ENCODE measurements at places on chromosomes 3 and 15.

DNA sequence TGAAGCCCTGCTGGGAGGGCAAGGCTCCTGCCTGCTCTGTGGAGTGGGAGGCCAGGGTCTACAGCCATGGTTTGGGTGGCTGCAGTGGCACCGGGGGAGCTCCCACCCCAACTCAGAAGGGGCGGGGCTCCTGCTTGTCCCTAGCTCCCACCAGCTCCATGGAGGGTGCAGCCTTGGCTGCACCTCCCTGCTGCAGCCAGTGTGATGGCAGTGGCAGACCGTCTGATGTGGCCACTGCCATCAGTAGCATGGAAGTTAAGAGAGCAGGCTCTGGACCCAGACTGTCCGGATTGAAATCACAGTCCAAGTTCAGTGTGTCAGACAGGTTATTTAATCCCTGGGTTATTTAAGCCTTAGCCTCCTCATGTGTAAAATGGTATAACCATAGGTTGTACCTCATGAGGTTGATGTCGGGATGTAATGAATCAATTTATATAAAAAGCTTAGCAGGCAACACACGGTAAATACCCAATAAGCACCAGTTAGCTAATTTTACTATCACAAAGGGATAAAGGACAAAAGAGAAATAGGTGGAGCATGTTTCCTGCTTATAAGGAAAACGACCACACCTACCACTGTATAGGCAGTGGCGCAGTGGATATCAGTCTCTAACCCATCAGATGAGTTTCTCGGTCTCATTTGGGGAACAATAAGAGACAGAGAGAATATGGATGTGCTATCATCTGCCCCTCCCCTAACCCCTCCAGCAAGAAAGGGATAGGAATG lies 13.1 kb upstream of the NR1I2 start:
- no peak for DNase-seq

DNA sequence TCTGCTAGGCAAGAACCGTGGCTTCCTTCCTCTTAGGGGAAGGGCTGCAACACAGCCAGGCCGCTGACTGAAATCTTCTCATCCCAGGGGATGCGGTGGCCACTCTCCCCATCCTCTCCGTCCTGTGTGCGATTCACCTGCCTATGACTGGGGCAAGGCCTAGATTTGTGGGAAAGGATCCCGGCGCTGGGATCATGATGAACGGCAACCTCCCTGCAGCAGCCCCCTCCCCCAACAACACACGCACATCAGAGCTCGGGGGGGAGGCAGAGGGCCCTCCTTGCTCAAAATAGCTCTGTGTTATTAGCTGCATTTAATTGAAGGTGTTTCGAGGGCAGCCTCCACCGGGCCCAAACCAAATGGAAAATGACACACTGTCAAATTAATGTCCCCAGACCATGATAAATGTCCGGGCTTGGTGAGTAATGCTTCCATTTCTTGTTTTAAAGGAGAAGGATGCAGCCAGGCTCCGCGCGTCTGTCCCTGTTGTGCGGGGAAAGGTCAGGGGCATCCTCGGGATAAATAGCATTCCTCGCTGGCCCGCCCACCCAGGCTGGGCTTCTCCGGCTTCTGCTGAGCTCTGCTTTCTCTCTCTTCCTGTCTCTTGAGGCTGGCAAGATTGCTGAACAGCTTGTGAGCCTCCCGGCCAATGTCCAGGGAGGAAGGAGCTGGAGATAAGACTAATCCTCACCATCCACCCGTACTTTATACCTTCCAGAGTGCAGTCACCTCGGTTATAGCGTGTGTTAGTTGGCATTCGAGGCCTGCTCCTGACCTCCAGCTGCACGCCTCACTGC lies 56.4 kb upstream of the TLE3 start:
- peak; percentile 73 for DNase-seq

DNA sequence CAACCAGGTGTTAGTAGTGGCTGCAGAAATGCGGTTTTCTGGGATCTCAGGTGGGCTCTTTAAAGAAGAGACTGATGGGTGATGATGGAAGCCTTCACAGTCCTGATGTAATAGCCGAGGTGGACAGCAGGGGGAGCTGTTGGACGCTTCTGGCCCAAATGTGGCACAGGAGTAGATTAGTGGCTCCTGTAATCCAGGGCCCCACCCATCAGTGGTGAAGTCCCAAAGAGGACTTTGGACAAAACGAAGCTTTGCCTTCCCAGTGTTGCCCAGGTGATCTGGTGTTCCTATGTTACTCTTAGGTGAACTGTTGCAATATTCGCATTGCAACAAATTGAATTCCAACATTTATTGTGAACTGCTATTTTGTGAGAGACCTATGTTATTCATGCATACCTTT lies 31.8 kb upstream of the MYZAP start:
- DNase-seq: peak; percentile 74

GRCh38 chr15:41513506-41514227 lies at the start of gene LTK:
Gene LTK, minus strand, starts transcription at chr15:41513827. Its CDS starts 118 bp downstream, at chr15:41513709.
- DNase-seq: no peak

DNA sequence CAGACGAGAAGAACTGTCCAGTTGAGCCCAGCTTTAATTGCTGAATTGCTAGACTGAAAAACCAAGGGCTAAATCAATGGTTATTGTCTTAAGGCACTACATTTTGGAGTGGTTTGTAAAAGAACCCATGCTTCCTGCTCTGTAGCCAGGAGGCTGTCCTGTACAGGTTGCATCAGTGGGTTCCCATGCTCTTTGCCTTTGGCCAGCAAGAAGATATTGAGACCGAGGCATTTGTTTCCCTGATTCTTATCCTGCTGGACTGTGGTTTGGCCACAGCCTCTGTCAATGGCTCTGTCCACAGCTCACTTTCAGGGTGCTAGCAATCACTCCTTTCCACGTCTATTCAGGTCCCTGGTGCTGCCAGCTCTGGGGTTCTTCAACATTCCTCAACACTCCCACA lies 89.6 kb downstream of the FAM43A start:
- DNase-seq: no peak

DNA sequence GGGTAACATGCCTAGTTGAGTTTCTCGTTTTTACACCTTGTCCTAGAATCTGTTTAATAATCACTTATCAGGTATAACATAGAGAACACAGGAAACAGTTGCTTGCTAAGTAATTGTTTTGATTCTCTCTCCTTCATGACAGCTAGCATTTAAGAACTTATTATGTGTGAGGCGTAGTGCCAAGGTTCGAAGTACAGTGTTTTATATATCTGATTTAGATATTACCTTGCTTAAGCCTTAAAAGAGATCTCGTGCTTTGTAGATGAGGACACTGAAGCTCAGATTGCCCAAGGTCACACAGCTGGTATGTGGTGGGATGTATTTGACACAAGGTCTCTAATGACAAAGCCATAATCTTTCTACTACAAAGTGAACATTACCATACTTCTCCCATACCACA lies 29.0 kb upstream of the IFT57 start:
- DNase-seq: no peak

GRCh38 chr3:40008796-40009195 lies 199.4 kb downstream of the MYRIP start:
- no peak for DNase-seq

- no peak for DNase-seq
Observed at GRCh38 chr3:117399311-117400078, 689.9 kb downstream of the TUSC7 start.

- peak; percentile 33 for DNase-seq
Observed at GRCh38 chr3:12990781-12991480, 82.3 kb downstream of the IQSEC1 start.

GRCh38 chr15:48001393-48002039 lies 119.3 kb upstream of the SLC24A5 start:
- DNase-seq: peak; percentile 37

DNA sequence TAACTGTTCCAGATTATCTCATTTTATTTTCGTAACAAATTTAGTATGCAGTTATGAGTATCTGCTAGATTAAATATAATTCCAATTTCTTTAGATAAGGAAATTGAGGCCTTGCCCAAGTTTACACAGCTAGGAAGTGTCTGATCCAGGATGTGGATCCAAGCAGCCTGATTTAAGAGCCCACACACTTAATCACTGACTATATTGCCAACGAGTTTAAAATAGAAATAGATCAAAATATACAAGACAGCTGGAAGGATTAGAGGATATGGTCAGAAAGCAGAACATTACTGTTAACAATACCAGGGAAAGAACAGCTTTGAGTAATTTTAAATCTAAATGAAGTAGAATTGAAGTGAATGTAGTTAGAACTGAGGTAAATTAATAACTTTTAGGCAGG lies 215.2 kb downstream of the C3orf38 start:
- no peak for DNase-seq

DNA sequence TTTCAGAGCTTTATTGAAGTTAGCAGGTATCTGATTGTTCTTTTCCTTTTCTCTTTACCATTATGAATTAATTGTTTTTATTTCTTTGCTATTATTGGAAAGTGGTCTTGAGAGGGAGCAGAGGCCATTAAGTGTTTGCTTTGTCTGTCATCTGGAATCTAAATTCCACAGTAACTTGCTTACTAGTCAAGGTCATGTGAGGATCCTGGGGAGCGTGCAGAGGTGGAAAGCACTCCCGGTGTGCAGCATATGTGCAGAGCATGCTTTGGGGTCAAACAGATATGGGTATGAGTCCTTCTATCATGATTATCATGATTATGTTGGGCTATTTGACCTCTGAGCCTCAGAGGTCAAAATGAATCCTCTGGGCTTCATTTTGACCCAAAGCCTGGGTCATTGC lies 96.4 kb downstream of the MYRIP start:
- no peak for DNase-seq

GRCh38 chr3:184927796-184928315 lies 115.9 kb downstream of the VPS8 start:
- DNase-seq: no peak

GRCh38 chr3:69944931-69945493 lies 54.5 kb upstream of the SAMMSON start:
- no peak for DNase-seq

DNA sequence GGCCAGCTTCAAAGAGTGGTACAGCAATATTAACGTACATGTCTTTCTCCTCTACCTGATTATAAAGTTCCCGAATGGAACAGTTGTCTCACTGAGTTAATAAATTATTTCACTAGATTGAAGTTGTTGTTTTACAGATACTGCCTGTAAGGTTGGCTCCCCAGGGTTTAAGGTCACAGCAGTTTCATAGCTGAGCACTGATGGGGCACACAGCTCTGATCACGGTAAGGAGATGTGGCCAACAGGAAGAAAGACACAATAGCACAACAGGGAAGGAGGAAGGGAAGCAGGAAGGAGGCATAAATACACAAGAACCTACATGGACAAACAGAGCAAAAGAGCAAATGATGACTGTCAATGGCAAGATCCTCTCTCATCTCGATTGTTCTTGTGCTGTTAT lies 215.6 kb downstream of the WNT5A start:
- DNase-seq: no peak

- DNase-seq: no peak
Observed at GRCh38 chr15:101406036-101406435, 83.5 kb downstream of the PCSK6 start.

DNA sequence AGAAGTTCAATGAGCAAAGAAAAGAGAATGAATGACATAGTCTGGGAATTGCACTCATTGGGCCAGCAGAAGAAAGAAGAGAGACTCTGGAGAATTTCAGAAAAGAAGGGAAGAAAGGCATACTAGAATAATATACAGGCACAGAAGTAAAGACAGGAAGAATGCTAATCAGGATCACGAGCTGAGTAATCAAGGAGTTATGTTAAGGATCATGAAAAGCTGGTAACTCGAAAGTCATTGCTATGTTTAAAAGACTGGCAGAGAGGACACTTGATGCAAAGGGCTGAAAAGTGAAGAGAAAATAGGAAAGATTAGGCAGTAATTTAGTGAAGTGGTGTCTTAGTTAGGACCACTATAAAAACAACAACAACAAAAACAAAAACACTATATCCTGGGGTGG lies 284.1 kb downstream of the ZBBX start:
- no peak for DNase-seq

GRCh38 chr15:23081271-23081670 lies 41.9 kb upstream of the TUBGCP5 start:
- DNase-seq: peak; percentile 12

GRCh38 chr3:139830817-139831216 lies 104.2 kb upstream of the CLSTN2 start:
- DNase-seq: no peak

DNA sequence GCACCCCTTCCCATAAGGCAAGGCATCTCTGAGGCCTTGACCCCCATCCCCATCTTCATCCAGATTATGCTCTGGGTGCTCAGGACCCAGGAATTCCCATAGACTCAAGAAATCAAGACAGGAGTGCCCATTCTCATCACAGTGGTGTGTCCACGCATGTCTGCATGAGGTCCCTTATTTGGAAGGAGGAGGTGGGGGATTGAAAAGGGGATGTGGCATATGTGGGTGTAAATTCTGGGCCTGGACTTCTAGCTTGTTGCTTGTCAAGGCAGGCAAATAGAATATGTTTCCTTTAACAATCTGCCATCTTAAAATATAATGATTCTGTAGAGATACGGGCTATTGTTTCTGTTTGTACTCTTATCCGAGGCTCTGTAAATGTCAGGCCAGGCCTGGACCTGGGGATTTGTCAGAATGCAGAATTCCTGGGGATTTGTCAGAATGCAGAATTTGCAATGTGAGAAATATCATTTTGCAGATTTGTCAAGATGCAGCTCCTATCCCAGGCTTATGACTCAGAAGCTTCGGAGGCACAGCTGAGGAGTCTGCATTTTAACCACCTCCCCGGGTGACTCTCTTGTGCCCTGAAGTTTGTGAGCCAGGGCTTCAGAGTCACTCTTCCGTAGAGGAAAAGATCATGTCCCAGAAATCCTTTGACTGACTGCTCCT lies 157.8 kb downstream of the SV2B start:
- DNase-seq: peak; percentile 38

GRCh38 chr3:14721126-14721864 lies 46.4 kb downstream of the C3orf20 start:
- DNase-seq: no peak

DNA sequence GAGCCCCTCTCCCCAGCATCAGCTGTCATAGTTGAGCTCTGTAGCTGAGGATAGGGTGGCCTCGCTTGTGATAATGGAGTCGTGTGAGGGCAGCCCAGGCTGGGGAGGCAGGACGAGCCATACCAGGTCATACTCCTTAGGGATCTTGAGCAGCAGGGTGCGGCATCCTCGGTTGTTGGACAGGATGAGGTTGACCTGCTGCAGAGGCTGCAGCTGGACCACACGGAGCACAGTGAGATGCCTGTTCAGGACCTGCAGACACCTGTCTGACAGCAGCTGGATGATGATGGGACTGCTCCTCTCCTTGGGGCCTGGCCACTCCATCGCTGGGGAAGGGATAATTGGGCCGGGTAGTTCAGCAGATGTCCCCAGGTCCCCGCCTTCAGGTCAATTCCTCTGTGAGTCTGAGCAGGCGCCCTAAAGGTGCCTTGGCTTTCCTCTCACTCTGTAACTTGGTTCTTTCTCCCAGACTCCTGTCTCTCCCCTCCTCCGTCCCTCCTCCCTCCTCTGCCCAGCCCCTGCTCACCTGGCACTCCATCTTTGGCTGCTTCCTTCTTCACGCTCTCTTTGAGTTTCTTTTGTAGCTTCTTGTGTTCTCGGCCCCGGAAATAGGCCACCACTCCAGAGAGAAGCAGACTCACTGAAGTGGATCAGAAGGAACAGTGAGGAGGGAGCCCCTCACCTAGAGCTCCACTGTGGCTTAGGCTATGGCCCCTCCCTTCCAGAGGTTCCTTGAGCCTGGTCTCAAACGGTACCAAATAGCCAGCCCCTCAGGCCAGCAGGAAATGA lies 7.8 kb downstream of the DUOX2 start:
- DNase-seq: no peak
